ENCODE measurements at places on chromosomes 4 and X. TPM values are rescaled to one million over a fixed set of nuclear protein-coding genes. Genes with fewer than 3 reads are reported as not detected.

DNA sequence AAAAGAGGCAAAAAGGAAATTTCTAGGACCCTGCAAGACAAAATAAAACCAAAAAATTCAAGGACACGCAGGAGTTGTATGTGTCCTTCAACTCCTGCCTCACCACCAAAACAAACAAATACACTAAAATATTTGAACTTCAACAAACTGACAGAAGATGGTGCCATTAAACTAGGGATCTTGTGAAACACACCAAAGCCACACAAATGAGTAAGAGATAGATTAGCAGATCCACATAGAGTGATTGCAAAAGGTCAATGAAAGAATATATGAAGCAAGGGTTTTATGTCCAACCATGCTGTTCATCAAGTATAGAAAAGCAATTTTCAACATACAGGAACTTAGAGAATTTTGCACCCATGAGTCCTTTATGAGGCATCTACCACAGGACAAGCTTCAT is 40.1 kb upstream of the SCML1 start:
- no peak for DNase-seq

DNA sequence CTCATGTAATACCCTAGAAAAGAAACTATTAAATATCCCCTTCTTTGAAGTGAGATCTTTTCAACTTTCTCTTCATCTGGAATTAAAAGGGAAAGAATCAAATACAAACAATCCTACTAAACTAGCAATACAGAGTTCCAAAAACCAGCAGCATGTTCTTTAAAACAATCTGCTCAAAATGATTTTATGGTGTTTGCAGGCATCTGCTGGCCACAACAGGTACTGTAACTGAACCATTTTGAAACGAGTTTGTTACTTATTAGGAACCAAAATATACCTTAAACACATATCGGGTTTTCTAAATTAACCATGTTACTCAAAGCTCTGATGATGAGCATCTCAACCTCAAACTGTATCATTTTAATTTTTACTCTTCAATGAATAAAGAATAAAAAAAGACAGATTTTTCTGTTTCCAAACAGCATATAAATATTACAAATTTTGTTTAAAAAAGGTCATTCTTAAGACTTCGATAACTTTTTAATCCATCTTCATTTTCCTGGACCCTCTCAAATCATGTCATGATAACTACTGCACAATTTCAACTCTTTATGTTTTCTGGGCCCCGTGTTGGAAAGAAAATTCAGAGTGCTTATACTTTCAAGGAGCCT is 56.5 kb downstream of the ARAP2 start:
- DNase-seq, result peak; percentile 25

- DNase-seq, result no peak
Observed at GRCh38 chr4:121071640-121072223, 603 bp downstream of the NDNF start.

- DNase-seq, result no peak
Observed at GRCh38 chrX:11261260-11261659, 32.0 kb upstream of the AMELX start.

- DNase-seq, result no peak
Observed at GRCh38 chr4:59904331-59904730, 1295.8 kb upstream of the ADGRL3 start.

The PITX2 gene
- total RNA-seq, result 10.6 TPM

The NSUN7 gene
- total RNA-seq, result 2.7 TPM

The DCAF4L1 gene
- total RNA-seq, result 0.20 TPM

The MAOB gene
- total RNA-seq, result 2.5 TPM

The CHM gene
- 25.6 TPM for total RNA-seq

Measured in skin of body (tissue), 3 donors.